ENCODE measurements at places on chromosomes 4 and X.

DNA sequence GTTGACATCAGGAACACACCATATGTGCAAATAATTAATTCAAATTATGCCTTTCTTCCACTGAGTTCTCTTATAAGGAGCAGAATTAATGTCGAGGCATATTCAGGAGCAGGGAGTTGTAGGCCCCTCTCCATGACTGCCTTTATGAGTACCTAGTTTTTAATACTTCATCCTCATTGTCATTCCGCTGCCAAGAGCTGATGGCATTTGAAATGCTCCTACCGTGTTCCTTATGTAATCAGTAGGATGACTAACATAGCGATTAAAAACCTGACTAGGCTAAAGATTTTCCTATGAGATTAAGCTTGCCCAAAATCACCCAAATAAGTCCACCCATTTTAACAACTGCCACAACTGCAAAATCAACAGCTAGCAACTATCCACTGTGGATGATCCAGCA lies 220.6 kb downstream of the DHX15 start:
- DNase-seq = no peak

- no peak for DNase-seq
Observed at GRCh38 chrX:5117816-5118215, 1110.9 kb downstream of the NLGN4X start.

- no peak for DNase-seq
Observed at GRCh38 chrX:27583976-27584375, 6.2 kb upstream of the DCAF8L2 start.

GRCh38 chr4:110278127-110278526 lies 79.7 kb upstream of the ELOVL6 start:
- no peak for DNase-seq

GRCh38 chrX:17292111-17292527 lies 82.9 kb upstream of the NHS start:
- DNase-seq = no peak

GRCh38 chr4:95077864-95078263 lies 320.1 kb downstream of the BMPR1B start:
- no peak for DNase-seq
